SK-N-DZ (cell line): ENCODE measurements at places on chromosomes 3 and 15.

- DNase-seq = no peak
Measured at GRCh38 chr3:169170456-169170855, 493.1 kb downstream of the MECOM start.

- DNase-seq = no peak
Measured at GRCh38 chr3:15186101-15186476, 20.0 kb upstream of the CAPN7 start.

GRCh38 chr3:32975891-32976595 lies 24.6 kb downstream of the CCR4 start:
- DNase-seq = no peak

- no peak for DNase-seq
Measured at GRCh38 chr3:67529337-67529736, 125.1 kb downstream of the SUCLG2 start.
